ENCODE measurements at places on chromosomes 5 and 9.
A peak's percentile ranks its signal among the peaks of the same experiment; 100 is the strongest.

DNA sequence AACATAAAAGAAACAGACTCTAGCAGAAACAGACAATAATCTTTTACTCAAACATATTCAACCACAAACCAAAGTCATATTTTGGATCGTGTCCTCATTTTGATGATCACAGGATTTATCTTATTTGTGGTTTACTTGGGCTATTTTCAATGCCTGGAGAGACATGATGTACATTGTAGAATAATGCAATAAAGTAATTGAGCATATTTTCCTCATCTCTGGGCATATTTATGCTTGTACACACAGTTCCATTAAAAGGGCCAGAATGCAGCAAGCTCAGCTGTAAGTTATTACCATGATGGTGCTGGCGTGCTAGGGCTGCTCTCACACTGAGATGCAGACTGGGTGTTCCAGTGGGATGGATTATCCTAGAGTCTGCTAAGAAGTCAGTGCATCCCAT, 456.7 kb downstream of the TLE4 start:
- DNase-seq, result peak; percentile 60

DNA sequence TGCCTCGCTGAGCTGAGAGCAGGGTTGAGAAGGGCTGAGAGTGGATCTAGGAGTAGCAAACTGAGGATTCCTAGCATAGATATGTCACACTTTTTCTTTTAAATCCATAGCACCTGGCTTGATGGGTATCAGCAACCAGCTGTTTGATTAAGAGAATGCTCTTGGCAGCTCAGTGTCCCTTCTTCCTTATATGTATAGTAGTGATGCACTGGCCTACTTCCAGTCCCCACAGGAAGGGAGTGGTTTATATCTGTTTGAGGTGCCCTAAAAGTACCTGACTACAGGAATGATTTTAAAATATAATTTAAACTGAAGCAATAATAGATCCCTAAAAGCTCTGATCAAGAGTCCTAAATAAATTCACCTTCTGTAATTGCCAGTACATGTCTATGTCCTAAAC, 546.8 kb upstream of the ZNF608 start:
- no peak for DNase-seq

DNA sequence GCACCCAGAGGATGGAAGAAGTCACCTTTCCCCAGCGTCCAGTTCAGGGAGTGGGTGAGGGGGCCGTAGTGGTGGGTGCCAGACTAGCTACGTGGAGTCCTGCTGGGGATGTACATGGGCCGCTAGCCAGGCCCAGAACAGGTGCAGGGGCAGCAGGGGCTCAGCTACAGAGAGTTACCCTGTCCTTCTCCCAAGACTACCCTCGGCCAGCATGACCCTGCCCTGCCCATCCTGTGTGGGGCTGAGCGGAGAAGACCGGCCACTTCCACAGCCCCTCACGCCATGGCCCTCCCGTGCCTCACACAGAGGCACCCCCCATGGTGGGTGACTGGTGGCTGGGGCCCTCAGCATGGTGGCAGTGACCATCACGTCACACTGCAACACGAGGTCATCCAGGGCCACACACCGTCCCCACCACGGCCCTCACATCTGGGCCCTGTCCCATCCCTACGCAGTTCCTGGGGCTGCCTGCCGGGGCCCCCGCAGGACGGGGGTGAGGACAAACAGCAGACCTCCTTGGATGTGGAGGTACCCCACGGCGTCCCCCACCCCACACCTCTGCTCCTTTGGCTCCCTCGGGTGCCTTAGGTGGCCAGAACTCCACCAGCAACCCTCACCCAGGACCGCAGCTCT, 977 bp upstream of the DPP7 start:
- no peak for DNase-seq

DNA sequence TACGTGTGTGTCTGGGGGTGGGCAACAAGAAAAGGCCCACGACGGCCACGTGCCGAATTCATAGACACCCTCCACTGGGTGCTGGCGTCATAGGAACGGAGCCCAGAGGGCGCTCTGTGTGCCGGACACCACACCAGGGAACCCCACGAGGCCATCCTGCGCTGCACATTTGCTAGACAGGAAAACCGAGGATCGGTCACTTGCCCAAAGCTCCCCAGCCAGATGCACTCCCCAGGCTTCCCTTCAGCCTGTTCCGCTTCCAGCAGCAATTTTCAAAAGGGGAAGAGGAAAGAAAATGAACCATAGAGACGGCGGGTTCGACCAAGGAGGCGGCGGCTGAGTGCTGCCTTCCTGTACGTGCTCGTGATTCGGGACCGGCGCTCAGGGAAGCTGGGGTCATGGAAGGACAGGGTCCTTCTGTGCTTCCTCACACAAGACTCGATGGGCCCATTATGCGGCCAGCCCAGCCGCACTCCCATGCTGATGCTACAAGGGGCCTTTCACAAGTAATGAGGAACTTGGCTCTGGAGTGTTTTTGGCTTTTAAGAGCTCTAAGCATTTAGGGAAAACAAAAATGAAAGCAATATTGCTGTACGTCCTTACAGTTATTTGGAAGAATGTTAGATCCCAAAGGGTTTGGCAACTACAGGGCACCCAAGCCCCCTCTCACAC, 124.6 kb upstream of the SARDH start:
- no peak for DNase-seq

DNA sequence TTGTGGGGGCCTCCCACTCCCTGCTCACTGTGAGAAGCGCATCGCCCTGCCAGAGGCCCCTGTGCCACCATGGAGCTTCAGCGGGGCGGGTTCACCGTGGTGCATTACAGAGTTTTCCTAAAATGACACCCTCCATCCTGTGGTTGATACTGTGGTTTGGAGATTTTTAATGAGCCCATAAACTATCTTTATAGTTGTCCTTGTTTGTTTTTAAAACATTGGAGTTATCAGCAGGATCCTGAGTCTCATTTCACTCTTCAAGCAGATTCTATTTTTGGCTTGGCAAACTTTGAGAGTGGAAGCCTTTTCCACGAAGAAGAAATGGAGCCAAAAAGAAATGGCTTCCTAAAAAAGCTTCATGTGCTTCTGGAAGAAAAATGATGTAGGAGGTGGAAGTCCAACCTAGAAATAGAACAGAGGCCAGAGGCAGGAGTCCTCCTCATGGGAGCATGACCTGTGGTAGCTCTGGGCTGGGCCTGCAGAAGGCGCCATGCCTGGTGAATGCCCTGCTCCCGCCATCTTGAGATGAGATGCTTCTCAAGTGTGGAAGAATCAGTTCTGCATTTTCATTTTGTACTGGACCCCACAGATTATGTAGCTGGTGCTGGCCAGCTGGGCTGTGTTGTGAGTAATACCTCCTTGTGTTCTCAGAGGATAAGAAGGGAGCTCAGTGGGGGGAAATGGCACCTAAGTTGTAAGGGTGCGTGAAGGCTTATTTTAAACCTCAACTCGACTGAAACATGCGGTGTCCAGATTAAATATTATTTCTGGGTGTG, 79.0 kb upstream of the RAI14 start:
- no peak for DNase-seq

DNA sequence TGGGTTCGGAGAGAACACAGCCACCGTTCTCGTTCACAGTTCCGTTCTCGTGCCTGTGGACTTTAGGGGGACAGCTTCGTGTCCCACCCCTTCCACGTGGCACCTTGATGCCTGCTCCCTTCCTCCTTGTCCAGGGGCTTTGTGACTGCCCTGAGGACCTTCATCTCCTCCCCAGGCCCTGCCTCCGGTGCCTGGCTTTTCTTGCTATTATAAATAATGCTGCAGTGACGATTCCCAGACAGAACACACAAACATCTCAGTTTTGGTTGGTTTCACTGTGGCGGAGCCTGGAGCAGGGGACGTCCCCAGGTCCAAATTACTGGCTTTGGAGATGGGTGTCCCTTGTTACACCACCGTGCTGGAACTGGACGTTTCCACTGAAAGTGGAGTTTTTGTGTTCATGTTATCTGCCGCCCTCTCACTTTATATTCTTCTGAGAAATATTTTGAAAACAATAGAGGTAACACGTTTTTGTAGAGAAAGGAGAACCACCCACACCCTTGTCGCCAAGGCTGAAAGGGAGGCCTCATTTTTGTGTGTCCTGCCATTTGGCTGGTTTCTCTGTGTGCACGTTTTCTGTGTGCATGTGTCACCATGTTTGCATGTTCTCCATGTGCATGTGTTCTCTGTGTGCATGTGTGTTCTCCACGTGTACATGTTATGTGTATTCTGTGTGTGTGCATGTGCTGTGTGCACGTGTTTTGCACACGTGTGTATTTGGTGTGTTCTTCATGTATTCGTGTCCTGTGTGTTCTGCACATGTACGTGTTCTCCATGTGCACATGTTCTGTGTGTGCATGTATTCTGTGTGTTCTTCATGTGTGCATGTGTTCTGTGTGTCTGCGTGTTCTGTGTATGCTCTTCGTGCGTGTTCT, 24.2 kb downstream of the WNK2 start:
- DNase-seq, result peak; percentile 19

- DNase-seq, result peak; percentile 68
These were observed 121.8 kb upstream of the SAP30L start for GRCh38 chr5:154324033-154324432.

GRCh38 chr9:86285261-86285660, 2.9 kb upstream of the ISCA1 start:
- no peak for DNase-seq

DNA sequence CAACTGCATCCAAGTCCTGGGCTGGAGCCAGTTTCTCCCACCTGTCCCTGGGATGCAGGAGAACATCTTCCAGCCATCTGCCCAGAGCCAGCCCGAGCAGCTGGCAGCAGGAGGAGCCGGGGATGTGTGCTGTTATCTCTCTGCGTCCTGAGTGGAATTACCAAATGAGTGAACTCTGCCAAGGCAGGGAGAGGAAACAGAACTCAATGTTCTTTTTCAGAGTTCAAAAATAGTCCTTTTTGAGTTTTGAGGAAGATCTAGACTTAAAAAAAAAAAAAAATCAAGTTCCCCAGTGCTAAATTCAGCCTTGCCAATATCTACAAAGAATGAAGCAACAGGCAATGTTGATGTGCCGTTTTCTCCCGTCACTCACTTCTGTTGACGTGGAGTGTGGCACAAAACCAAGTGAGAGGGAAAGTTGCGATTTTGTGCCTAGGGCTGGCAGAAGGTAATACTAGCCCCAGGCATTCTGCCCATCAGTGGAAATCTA, 56.2 kb downstream of the TMOD1 start:
- DNase-seq, result no peak

DNA sequence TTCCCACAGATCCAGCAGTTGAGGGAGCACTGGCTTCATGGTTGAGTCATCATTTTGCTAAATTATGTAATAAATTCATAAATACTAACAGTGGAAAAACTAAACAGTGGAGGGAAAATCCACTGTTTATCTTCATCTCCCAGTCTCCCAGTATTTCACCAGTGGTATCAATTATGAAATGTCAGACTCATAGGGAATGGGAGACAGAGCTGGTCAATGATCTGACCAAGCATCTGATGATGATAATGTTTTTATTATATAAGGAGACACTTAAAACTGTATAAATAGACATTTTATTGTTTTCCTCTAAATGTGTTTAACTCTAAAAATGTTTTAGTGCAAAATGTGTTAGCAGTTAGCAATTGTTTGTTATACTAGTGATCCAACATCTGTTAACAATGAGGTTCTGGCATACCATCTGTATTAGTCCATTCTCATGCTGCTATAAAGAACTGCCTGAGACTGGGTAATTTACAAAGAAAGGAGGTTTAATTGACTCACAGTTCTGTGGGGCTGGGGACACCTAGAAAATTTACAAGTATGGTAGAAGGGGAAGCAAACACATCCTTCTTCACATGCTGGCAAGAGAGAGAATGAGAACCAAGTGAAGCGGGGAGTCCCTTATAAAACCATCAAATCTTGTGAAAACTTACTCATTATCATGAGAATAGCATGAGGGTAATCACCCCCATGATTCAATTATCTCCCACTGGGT, 11.8 kb upstream of the REEP5 start:
- peak; percentile 73 for DNase-seq

DNA sequence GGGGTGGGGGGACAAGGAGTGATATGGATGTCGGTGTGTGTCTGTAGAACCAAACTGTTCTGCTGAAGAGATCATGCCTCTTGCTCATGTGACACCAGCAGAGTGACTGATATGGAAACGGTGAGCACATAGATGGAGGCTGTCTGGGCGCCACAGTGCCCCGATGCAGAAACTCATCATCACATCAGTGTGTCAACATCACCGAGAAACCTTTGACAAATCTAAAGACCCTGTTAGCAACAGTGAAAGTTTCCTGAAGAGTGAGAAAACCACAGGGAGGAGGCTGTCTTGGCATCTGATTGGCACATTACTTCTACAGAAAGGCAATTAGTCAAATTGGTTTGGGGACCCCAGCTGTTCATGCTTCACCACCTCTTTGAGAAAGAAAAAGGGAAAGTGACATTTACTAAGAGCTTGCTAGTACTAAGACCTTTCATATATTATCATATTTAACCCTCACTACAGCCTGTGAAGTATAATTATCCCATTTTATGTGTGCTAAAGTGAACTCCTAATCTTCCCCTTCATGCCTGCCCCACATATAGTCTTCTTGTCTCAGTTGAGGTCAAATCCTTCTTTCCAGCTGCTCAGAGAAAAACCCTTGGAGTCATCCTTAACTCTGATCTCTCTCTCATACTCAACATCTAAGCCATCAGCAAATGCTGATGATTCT, 25.6 kb downstream of the CSF2 start:
- DNase-seq, result no peak

GRCh38 chr5:123264394-123264793, 158.8 kb downstream of the CEP120 start:
- no peak for DNase-seq

DNA sequence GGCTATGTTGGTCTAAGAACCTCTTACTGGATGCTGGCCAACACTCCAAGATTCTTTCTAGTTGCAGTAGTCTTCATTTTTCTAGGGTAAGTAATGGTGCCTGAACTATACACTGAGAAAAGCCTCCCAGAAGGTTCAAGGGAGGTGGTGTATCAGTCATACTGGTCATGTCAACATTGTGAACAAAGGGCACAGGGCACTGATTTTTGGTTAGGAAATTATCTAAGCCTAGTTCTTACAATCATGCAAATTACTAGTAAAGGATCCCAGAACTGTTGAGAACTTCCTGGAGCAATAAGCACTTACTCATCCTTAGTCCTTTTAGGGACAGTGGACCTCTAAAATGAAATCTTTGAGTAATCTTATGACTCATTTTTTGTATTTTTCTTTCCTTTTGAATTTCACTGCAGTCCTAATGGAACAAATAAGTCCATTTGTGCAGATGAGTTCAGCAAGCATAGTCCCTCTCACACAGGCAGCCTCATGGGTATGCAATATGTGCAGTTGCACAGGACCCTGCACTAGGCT, 21.1 kb upstream of the CDC42SE2 start:
- no peak for DNase-seq

GRCh38 chr9:135334953-135335460, 144.6 kb upstream of the PPP1R26 start:
- DNase-seq, result no peak

DNA sequence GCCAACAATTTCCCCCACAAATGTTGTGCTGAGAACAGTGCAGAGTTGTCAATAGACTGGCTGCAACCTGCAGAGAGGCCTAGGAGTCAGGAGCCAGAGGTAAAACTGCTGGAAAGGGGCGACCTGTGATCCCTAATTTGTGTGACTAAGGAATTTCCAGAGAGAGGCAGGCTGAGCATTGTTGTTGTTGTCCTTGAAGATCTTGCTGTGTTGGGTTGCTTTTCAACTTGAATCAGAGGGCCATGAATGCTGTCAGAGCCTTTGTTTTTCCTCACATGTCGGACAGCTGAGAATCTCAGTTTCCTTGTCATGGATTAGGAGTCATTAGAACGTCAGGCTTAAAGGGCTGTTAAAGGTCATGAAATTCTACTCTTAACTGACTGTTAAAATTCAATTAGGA, 134.6 kb upstream of the ASTN2 start:
- no peak for DNase-seq

GRCh38 chr9:130616451-130616850, 37.1 kb downstream of the FUBP3 start:
- DNase-seq, result no peak

All from eye (tissue), 1 donor.